ENCODE measurements at places on chromosomes 2 and 18.

- DNase-seq, result no peak
These were observed 90.9 kb downstream of the MYCN start for GRCh38 chr2:16031058-16031847.

GRCh38 chr2:66445925-66446871 lies 11.3 kb downstream of the MEIS1 start:
- no peak for DNase-seq

GRCh38 chr2:47724221-47724981 lies 58.5 kb upstream of the MSH6 start:
- DNase-seq, result no peak

DNA sequence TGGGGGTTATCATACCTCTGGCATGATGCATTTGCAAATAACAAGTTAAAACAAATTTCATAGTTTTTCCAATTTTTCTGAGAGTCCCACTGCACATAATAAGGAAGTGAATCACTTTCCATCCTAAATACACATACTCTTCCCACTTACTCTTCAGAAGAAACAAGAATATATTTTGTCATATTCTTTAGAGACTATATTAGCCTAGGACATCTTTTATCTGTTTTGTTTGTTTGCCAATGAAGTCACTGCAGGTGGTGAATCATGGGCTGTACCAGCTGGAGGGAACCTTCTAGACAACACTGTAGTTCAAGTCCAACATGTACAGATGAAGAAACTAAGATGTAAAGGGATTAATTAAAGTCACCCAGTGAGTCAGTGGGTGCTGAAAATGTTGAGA lies 116.8 kb downstream of the XIRP2 start:
- DNase-seq, result no peak

- DNase-seq, result no peak
These were observed 68.7 kb downstream of the FSIP2 start for GRCh38 chr2:185807351-185807750.

GRCh38 chr18:33733376-33733775 lies 155.4 kb downstream of the ASXL3 start:
- no peak for DNase-seq

DNA sequence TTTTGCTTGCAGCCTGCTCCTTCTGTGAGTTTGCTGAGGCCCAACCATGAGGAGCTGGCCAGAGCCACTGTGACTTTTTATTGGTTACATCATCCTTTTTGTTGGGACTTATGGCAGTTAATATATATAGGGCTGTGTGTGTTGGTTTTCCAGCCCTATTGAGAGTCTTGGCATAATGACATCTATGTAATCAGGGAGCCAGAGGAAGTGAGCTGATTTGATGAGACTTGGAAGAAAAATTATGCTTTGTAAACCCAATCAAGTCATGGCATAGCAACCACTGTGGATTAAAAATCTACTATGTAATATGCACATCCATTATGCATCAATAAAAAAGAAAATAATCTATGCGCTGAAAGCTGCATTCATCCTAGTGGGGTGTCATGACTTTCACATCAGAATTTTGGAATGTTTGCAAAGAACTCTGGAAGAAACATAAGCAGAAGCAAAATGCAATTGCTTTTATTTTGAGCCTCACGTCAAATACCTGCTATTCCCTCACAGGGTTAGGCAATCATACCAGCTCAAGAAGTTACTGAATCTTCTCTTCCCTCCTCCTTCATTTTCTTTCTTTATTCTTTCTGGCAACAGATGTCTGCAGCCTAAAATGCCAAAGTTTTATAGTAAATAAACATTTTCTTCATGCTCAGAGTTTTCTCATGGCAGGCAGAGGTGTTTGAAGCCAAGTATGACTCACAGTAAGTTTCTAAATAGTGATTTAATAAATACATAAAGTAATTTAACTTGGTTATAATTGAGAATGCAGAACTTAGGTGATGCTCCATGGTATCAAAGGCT lies 308.5 kb downstream of the KCNS3 start:
- DNase-seq, result no peak

- DNase-seq, result no peak
These were observed 60.1 kb downstream of the ITGB6 start for GRCh38 chr2:160139991-160140390.

Data from stimulated activated CD8-positive, alpha-beta memory T cell treated with anti-CD3 and anti-CD28 coated beads, Interleukin-15, amount 100 ng/mL, for 1 hour (primary cell).